NCI-H446 (cell line): ENCODE measurements at places on chromosomes 4 and X.

- DNase-seq: no peak
These were observed 677.1 kb downstream of the ADGRL3 start for GRCh38 chr4:61877266-61877665.

- DNase-seq: no peak
These were observed 153.5 kb upstream of the PJA1 start for GRCh38 chrX:69318651-69319340.

DNA sequence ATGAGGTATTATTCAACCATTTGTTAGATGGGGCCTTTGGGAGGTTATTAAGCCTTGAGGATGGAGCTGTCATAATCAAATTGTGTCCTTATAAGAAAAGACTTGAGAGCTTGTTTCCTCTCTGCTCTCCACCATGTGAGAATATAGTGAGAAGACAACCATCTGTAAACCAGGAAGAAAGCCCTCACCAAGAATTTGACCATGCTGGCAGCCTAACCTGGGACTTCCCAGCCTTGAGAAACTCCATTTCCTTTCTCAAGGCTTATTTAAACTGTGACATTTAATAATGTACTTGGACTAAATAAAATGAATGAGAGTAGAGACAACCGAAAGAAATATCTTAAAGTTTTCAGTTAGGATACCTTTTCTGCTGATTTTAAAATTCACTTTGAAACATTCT lies 83.7 kb upstream of the GC start:
- no peak for DNase-seq

DNA sequence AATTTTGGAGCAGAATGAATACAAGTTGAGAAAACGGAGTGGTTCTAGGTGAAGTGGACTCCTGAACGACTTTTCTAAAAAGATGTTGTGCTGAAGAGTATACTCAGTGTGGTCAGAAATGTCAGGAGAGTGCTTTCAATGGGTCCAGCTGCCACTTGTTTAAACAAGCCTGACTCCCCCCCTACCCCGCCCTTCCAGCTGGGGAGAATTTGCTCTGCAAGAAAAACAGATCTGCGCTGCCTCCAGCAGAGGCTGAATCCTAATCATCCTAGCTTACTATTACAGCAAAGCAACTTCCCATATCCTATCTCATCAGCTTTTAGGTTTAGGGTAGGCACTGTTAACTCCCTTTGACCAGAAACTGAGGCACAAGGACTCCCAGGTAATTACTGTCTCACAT lies 1.9 kb downstream of the MAP3K15 start:
- peak; percentile 27 for DNase-seq

DNA sequence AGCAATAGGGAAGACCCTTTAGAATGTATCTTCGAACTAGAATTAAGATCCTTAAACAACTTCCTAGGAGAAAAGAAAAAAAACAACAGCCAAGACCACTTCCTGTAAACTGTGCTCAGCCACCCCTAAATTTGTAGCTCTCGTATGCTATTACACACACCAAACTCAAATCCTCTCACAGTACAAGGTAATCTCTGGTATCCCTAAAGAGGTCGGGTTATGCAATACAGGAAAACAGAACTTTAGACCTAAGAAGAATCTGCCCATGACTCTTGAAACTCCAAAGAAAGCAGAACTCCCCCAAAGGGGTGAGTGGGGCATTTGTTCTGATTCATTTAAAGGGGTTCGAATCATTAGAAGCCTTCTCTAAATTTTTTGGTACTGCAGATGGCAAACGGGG lies 170.9 kb upstream of the CASK start:
- DNase-seq: no peak

GRCh38 chrX:109939498-109939897 lies 63.4 kb upstream of the TMEM164 start:
- no peak for DNase-seq

DNA sequence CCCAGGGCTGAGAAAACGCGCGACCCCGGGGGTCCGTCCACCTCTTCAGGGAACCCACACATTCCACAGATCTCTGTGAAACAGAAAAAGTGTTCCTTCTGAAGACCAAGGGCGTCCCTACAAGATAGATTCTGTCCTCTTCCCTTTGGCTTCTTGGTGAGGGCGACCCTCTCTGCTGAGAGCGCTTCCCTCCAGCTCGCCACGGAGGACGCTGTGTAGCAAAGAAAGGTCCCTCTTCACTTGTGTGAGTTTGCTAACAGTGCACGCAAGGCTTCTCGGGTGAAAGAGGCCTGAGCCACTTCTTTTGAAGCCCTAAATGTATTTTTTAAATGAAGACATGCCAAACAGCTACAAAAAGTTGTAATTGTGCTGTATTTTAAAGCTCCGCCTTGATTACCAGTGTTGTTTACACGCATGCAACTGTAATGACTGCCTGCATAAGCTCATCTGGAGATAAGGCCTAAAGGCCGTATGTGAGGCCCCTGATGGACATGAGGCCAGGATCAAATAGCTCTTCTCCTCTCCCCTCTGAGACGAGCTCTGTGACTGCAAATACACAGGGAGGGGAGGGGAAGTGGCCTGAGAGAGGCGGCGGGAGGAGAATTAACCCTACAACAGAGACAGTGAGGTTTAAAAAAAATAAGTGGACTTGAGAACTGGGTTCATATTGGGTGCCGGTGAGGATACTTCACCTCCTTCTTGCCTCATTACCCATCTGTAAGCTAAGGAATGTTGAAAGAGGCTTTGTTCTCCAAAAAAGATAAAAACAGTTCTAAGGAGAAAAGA lies 95.5 kb downstream of the SOWAHB start:
- no peak for DNase-seq

GRCh38 chrX:150887906-150888465 lies 10.5 kb downstream of the CD99L2 start:
- DNase-seq: no peak

- peak; percentile 36 for DNase-seq
These were observed 581 bp downstream of the UBE2K start for GRCh38 chr4:39698424-39699009.

GRCh38 chrX:146854281-146854680 lies 39.7 kb upstream of the CXorf51A start:
- no peak for DNase-seq

DNA sequence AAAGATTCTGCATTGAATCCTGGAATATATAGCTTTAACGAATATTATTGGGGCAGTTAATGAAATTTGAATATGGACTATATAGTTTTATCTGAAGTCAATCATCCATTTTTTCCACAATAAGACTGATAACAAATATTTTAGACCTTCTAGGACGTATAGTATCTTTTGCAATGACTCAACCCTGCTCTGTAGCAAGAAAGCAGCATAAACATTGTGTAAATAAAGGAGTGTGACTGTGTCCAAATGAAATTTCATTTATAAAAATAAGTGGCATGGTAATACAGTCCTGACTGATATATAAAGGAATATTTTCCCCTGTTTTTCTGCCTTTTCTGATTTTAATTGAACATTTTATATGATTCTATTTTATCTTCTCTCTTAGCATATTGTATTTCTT lies 947.7 kb upstream of the SLIT2 start:
- no peak for DNase-seq

DNA sequence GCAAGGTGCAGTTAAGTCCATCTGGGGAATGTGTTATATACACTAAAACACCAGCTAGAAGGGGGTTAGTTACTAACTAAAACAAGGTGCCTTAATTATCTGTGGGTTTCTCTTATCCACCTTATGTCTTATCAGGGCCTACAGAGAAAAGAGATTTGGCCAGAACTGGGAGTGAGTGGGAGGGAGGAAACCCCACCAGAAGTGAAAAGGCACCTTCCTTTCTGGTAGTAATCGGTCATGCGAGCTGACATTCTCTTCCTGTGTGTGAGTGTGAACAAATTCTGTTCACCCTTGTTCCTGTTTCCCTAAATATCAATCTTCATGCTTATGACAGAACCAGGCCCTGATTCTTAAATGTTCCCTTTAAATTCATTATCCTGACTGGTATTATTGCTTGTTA lies 43.5 kb downstream of the SRPX2 start:
- DNase-seq: no peak

DNA sequence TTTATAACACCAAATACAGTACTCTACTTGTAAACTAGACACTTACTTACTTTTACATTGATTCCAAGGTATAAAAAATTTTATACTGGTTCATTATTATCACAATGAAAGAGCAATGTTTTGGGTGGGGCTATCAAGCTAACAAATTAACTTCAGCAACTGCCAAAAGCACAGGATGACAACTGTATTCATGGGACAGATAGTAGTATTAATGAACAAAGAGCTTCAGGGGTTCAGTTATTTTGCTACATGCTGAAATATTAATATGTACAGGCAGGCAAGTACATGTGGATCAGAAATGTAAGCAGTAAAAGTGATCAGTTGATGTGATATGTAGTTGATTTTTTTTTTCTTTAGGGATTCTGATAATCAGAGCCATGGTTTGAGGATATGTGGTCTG lies 112.9 kb downstream of the NAA11 start:
- DNase-seq: no peak
